Stimulated activated CD8-positive, alpha-beta memory T cell treated with anti-CD3 and anti-CD28 coated beads, Interleukin-12 subunit alpha, Interleukin-12 subunit beta, amount 100 ng/mL, for 1 hour (primary cell): ENCODE measurements at places on chromosomes 16 and 17.

DNA sequence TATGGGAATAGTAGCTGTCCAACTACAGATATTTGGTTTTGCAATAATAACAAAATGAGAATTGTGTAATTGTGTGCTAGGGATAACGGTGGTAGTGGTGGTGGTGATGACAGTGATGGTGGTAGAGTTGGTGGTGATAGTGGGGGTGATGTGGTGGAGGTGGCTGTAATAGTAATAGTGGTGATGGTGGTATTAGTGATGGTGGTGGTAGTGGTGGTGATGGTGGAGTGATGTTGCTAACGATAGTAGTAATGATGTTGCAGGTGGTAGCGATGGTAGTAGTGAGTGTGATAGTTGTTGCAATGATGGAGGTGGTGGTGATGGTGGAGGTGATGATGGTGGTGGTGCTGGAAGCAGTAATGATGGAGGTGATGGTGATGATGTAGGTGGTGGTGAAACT is 94.4 kb downstream of the HS3ST3B1 start:
- no peak for DNase-seq

- no peak for DNase-seq
These were observed 2.3 kb downstream of the TMC6 start for GRCh38 chr17:78125976-78126894.

- DNase-seq, result no peak
These were observed 16.4 kb upstream of the CCL23 start for GRCh38 chr17:36034127-36034526.

- no peak for DNase-seq
These were observed 87.0 kb downstream of the BMERB1 start for GRCh38 chr16:15521390-15521757.

DNA sequence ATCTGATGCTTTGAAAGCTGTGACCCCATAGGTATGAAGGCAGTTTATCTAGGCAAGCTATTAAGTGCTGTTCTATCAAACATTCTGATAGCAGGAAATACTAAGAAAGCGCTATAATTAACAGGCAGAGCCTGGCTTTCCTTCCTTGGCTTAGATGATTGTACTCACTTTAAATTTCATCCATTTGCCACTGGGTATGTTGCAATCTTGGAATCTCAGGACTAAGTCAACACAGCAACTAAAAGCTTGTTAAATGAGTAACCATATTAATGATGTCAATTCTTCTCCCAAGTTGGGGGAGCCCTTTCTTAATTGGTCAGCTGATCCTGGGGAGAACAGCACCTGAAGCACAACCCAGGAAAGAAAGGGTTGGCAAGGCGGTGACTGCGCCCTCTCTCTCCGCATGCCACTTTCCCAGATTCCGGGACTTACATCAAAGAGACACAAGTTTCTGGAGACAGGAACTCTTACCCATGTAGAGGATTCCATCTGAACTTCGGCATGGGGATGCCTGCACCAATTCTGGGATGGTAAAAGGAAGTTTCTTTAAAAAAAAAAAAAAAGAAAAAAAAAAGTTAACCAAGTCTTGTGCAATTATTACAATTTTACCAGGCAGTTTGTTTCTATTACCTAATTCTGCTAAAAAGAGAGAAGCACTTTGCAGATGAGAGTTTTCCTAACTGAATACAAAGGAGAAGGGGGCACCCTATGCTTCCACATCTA is 54.4 kb upstream of the ICAM2 start:
- no peak for DNase-seq

DNA sequence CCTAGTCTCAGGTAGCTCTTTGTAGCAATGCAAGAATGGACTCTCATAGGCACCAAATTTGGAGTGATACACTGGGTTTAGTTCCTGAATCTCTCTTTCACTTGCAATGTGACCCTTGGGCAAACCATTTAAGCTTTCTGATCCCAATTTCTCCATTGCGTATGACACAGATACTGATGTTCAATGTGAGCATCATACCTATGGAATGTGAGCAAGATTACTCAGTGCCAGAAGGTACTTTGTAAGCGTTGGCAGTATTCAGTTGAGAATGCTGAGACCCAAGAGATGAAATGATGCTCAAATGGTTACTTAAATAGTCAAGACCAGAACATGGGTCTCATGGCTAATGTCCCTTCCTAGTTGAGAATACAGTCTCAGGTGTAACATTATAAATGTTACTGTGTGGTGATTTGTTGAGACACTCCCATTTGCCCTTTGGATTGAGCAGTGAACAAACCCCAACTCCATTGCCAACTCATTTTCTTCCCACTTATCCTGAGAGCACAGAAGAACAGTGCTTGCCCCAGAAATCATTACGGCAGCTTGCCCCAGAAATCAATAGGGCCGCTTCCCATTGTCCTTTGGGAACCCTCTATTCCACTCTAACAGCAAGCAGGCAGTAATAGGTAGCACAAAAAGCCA is 134.1 kb downstream of the SOX9 start:
- no peak for DNase-seq

DNA sequence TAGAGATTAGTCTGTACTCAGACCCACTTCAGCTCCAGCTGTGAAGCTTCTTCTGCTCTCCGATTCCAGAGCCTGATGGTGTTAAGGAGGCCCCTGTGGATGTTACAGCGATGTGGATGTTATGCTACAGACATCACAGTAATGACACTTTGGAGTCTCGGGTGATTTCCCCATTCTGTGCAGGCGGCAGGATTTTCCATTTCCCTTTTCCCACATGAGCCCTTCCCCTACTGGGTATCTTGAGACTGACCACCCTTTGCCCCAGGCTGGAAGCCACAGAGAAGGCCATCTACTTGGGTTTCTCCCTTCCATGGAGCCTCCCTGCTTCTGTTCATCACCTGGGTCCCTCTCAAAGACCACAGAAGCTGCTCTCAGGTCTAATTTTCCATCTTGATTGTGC is 78.3 kb downstream of the KCNJ12 start:
- no peak for DNase-seq

- DNase-seq, result no peak
These were observed 170.6 kb downstream of the TMEM132E start for GRCh38 chr17:34750004-34750403.

- no peak for DNase-seq
These were observed 15.9 kb upstream of the PDXDC1 start for GRCh38 chr16:14958970-14959369.

- DNase-seq, result no peak
These were observed 60.5 kb downstream of the CMIP start for GRCh38 chr16:81505011-81505661.

GRCh38 chr16:50837324-50837723 is 95.4 kb downstream of the CYLD start:
- no peak for DNase-seq

GRCh38 chr17:49459401-49459984 is 35.6 kb upstream of the NGFR start:
- DNase-seq, result no peak

DNA sequence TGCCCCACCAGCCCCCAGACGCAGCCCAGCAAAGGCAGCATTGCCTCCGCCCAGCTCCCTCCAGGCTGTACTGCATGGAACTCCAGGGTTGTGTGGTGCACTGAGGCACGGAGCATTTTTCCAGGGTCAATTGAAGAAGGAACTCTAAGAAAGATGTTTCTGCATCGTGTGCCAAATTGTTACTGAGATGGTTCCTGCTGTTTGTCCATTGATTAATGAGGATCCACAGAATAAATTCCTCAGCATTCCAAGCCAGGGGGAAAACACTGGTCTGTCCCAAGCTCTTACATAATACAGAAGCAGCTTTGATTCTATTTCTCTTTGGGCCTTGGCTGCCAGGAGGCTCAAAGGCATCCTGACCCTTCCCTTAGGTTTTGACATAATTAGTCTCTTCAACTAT is 80.9 kb downstream of the ZNF423 start:
- DNase-seq, result no peak

- DNase-seq, result no peak
These were observed 6.2 kb downstream of the ZNF843 start for GRCh38 chr16:31436221-31437045.

- no peak for DNase-seq
These were observed 60.7 kb downstream of the OR1D5 start for GRCh38 chr17:3002538-3003295.

GRCh38 chr16:55577887-55578286 is 11.4 kb downstream of the CAPNS2 start:
- DNase-seq, result no peak

GRCh38 chr17:64357191-64357981 is 33.3 kb downstream of the PECAM1 start:
- no peak for DNase-seq

- no peak for DNase-seq
These were observed 80.9 kb upstream of the MTMR4 start for GRCh38 chr17:58595194-58595792.

DNA sequence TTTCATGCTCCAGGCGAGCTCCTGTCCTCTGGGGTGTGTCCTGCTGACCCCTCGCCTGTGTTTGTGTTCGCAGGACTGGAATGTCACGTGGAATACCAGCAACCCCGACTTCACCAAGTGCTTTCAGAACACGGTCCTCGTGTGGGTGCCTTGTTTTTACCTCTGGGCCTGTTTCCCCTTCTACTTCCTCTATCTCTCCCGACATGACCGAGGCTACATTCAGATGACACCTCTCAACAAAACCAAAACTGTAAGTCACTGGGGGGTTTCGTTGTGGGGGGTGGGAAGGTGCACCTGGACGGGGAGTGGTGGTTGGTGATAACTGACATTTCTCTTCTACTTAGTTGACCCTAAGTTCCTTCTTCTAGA is 58.3 kb downstream of the ABCC1 start:
- DNase-seq, result no peak

GRCh38 chr17:1532836-1533602 is 16.6 kb upstream of the INPP5K start:
- DNase-seq, result no peak

GRCh38 chr16:7615565-7615964 is 282.9 kb downstream of the RBFOX1 start:
- DNase-seq, result no peak

- no peak for DNase-seq
These were observed 20.2 kb upstream of the CES1 start for GRCh38 chr16:55853114-55853513.

DNA sequence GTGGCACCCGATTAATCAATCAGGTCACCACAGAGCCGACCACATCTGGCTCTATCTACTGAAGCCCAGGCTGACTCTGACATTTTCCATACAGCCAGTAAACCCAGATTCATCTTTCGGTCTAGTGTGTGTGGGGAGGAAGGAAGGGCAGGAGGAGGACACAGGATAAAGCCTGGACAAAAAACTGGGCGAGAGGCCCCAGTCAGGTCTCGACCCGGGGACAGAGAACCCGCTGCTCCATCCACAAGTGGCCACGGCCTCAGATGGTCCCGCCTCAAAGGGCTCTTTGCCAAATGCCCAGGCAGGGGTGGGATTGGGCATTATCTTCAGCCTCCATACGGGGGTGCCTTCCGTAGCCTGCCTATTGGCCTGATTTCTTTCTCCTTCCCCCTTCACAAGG is 7.8 kb downstream of the ABR start:
- DNase-seq, result no peak

GRCh38 chr17:48570325-48571023 is 7.7 kb downstream of the HOXB4 start:
- no peak for DNase-seq

DNA sequence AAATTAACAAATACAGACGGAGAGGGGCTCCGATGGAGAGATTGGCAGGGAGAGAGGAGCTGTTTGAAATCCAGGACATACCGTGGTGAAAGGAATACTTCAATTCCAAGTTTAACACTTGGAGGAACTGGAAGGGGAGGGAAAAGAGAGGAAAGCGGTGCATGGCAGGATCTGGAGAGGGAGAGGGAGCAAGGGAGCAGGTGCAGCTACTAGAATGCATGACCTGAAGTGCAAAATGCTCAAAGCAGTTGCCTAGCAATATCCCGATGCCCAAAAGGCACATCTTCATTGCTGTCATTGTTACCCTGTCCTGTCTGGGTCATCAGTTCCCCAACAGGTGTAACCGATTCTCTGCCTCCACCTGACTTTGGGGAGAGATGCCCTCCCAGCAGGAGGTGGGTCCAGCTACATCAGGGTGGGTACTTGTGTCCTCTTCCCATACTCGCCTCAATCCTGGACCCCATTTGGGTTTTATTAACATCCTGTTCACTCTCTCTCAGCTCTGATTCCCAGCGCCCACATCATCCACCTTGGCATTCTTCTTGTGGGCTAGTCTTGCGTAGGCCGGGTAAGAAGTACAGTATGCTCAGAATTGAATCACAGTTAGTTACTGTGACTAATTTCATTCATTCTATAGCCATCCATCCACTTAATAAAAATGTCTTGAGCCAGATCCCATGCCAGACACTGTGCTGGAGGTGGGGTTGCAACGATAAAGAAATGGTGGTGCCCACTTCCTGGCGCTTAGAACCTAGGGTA is 37.4 kb upstream of the EMP2 start:
- DNase-seq, result no peak

DNA sequence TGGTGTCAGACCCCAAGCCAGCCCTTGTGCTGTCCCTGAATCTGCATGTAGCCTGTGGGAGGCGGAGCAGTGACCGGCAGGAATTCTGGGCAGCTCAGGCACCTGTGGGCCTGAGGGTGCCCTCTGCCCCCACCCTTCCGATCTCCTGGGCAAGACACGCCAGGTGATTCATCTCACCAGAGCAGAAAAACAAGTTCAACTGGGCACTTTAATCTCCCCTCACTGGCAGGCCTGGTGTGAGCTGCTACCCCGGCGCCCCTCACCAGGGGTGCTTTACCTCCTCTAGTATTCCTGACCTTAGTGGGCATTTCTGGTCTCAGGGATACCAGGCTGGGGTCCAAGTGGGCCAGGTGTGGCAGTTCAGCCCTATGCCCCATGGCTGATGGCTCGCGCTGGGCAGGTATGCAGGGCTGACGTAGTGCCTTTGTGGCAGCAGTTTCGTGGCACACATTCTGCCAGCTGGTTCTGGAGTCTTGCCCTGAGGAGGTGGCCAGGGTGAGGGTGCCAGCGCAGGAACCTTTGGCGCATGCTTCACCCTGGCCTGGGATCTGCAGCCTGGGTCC is 6.0 kb downstream of the ERBB2 start:
- no peak for DNase-seq

- no peak for DNase-seq
These were observed 22.6 kb downstream of the ZFHX3 start for GRCh38 chr16:73025151-73025855.

GRCh38 chr17:7480089-7480384 is 606 bp upstream of the ZBTB4 start:
- DNase-seq, result no peak

DNA sequence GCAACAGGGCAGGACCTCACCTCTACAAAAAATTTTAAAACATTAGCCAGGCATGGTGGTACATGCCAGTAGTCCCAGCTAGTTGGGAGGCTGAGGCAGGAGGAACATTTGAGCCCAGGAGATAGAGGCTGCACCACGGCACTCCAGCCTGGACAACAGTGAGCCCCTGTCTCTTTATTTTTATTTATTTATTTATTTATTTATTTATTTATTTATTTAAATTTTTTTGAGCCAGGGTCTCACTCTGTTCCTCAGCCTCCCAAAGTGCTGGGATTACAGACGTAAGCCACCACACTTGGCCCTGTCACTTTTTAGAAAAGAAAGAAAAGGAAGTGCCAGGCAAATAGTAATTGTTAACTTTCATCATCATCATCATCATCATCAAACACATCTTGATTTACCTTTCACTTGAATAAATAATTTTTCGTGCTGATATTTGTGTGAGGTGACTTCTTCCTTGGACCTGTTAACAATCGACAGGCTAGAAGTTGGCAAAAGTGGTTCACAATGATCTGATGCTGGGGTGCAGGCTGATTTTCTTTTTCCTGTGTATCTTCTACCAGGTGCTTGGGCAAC is 6.6 kb downstream of the PALB2 start:
- no peak for DNase-seq
